ENCODE measurements at places on chromosomes 5 and 9.

DNA sequence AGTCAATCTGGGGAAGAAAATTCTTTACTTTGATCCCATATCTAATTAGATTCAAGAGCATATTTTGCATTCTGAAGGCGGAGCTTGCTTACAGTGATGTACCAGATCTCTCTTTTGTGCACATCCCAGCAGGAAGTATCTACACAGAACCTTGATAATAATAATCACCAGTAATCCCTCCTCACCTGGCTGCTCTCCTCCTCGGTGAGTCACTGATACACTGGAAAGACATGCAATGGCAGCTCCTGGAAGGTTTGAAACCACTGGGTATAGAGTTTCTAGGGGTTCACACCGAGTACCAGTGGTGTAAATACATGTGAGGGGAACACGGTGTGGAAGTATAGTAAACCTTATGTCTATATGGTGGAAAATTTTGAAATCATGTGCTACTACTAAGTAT, 205.5 kb upstream of the TARS1 start:
- DNase-seq, result no peak

GRCh38 chr9:72464857-72465592, 56.4 kb upstream of the TMC1 start:
- no peak for DNase-seq

DNA sequence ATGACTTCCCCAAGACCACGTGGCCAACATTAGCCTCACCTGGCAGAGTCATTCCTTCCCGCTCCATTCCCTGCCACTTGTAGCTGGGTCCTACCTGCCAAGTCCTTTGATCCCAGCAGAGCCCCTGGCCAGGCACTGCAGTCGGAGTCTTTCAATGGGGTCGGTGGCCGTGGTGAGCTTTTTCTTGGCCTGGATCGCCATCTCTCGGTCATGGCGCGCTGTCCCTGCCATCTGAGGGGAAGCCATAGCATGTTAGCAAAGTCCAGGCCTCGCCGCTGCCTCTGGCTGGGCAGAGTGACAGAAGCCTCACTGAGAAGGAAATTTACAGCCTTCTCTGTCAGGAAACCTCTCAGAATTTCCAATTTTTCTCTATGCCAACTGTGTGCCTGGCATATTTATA, 17.5 kb downstream of the CAPSL start:
- no peak for DNase-seq

- DNase-seq, result no peak
These were observed 61.6 kb downstream of the SETX start for GRCh38 chr9:132293145-132293721.

- DNase-seq, result no peak
These were observed 20.9 kb upstream of the HMCN2 start for GRCh38 chr9:130244548-130245165.

GRCh38 chr9:16145196-16145950, 592.5 kb downstream of the CCDC171 start:
- no peak for DNase-seq

DNA sequence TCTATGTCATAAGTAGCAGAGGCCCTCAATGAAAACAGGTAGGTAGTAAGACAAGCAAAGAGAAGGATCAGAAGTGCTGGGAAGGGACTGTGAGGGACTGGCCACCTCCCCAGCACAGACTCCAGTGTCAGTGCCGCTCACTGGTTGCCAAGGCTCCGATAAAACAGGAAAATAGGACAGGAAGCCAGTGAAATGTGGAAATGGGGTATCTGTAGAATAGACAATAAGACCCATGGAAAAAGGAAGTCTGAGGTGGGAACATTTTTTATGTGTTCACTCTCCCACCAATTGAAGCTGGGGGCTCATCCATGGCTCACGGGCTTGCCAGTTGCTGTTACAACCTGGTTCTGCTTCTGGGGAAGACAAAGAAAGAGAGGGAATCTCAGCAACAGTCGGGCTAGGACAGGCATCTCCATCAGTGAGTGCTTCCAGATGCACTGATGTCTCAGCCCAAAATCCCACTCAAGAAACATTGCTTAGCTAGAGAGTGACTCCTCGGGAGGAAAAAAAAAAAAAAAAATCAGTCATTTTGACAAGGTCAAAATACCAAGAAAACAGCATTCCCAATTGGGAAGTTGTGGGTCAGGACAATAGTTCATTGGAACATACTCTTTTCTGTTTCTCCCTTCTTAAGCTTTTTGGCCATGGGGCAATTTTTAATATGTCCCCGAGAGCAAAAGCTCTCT, 27.6 kb upstream of the NFIB start:
- no peak for DNase-seq

DNA sequence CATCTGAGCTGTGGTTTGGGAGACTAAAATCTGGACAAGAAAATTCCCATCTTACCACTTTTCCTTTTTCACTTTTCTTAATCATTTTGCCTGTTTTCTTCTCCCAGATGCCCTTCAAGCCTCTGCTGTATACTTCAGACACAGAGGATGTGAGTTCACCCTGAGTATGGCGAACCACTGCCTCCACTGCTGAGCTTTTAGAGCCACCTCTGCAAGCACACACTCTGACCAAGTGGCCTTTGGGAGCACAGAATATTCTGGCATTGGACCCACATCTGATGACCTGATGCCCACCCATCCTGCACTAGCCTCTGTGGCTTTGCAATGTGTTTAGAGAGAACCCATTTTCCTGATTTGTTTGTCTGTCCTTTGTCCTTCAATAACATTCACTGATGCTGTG, 32.5 kb downstream of the TERT start:
- no peak for DNase-seq

GRCh38 chr9:112754578-112754977, 4.0 kb downstream of the SNX30 start:
- no peak for DNase-seq

DNA sequence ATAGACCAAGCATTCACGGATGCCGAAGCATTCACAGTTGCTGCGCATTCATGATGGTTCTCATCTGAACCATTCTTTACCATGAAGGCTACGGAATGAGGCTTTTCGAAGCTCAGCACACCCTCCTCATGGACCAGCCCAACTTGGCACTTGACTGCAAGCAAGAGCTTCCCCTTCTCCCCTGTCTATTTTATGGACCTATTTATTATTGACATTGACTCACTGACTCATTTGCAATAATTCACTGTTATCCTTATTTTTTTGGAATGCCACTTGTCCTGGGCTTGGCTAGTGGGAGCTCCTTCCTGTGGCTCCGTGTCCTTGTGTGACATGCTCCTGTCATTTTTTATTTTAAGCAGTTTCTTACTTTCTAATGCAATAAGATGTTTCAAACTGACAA, 51.5 kb upstream of the ICE1 start:
- DNase-seq, result no peak

DNA sequence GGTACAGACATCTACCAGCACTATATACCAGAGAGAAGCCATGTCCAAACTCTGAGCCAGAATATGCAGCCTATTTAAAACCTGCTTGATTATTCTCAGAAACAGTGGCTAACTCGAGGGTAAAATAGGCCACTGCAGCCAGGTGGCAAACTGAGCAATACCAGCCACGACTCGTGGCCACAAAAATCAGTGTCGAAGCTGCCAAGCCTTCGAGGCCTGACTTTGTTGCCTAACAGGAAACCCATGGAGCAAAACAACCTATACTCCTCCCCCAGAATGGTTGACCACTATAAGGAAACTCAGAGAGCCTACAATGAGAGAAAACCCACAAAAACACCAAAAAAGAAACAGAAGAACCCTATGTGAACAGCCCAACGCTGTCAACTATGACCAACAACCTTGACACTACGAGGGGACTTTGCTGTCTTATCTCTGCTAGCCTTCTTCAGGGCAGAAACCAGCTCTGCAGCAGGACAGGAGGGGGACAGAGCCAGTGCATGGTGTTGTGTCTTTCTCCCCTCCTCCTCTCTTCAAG, 133.8 kb downstream of the TMEM174 start:
- no peak for DNase-seq

- no peak for DNase-seq
These were observed 35.8 kb downstream of the MEGF10 start for GRCh38 chr5:127326431-127326830.

GRCh38 chr5:65062469-65063083, 293.8 kb downstream of the CWC27 start:
- DNase-seq, result no peak

- DNase-seq, result no peak
These were observed 76.1 kb downstream of the MAMDC2 start for GRCh38 chr9:70119786-70120185.

GRCh38 chr5:151081431-151082281, 822 bp upstream of the TNIP1 start:
- DNase-seq, result no peak

- DNase-seq, result no peak
These were observed 132.7 kb downstream of the GLIS3 start for GRCh38 chr9:4167079-4167671.
